Fibroblast of skin of abdomen (primary cell): ENCODE measurements at places on chromosomes 2 and 18.

DNA sequence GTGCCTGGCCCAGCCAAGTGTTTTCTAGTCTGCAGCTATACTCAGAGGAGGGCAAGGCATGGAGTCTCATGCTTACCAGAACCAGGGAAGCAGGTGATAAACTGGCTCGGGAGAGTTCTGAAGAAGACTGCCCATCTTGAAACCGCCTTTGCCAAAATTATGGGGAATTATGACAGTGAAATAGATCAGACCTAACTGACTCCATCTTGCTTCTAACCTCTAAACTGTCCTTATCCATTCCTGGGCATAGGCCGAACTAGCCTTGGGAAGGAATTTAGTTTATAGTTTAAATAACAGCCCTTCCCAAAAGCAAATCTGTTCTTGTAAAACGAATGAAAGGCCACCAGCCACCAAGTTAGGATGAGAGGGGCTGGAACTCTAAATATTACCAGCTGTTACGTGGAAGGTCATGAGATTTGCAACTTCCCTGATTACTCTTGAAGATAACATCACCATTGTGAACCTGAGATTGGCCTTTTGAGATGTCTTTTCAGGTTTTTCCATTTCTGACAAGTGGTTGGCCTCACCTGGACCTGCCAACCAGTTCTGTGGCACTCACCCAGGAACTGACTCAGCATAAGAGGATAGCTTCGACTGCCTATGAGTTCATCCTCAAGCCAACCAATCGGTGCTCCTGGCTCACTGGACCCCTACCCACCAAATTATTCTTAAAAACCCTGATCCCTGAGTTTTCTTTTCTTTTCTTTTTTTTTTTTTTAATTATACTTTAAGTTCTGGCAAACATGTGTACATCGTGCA, 23.4 kb downstream of the CHCHD5 start:
- no peak for DNase-seq

DNA sequence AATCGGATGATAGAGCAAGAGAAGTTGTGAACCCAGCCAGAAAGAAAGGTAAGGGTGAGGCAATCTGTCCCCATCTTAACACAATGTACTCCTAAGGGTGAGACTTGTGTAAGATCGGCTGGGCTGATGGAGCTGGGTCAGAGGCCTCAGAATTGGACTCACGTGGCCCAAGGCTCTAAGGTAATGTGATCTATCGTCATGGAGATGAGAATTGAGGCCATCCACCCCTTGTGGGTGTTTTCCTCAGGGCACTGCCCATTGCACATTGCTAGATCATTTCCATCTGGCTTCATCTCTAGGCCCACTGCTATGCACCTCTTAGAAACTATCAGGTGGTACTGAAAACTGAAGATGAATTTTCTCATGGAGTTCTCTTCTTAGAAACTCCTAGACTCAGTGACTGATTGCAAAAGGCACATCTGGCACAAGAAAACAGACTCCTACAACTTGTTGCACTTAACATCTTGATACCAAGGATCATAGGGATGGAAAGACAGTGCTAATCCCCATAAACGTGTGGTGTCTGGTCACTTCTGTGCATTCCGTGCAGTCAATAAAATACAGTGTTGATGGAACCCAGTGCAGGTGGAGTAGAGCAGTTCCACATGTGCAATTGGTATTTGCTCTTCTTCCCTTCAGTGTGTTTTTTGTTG, 228.9 kb upstream of the FOSL2 start:
- no peak for DNase-seq

- no peak for DNase-seq
Measured at GRCh38 chr18:46750626-46751025, 6.2 kb downstream of the ST8SIA5 start.

DNA sequence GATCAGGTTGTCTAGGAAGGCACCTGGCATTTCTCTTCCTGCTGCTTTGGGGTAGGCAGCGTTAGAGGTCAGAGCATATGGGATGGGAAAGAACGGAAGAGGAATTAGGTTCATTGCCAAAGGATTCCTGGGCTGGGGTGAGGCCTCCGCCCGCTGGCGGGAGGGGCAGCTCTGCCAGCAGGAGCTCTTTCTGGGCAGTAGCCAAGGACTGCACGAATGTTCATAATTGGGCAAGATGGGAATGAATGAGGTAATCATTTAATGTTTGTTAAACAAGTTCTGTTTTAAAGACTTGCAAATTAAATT, 253.9 kb downstream of the AGAP1 start:
- no peak for DNase-seq

DNA sequence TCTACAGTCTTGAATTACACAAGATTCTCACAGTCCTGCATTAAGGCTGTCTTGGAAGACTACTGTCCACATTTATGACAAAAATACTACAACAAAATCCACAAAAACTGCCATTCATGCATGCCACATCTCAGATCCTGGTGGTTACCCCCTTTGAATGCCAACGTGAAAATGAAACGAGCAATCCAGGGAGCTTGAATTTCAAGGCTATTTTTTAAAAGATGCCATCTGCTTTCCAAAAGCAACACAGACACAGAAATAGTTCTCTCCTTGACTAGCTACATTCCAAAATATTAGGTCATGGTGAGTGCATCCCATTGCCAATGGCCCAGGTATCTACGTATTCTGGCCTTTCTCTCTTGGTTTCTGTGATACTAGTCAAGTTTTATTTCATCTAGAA, 36.3 kb downstream of the IRS1 start:
- no peak for DNase-seq

DNA sequence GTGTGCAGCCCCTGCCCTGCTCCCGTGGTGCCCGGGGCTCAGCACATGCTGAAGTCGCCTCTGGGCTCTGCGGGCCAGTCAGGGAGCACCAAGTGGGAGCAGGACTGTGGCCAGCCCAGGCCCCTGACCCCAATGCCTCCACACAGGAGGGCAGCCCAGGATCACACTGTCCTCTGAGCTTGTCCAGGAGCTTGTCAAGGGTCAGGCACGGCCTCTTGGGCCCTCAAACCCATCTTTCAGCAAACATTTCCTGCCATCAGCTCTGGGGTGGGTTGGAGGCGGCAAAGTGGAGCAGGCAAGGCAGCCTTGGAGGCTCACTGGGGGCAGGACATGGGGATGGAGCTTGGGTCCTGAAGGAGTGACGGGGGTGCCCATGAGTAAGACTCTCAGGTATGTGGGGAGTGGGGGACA, 10.3 kb downstream of the SNED1 start:
- no peak for DNase-seq

- DNase-seq: no peak
Measured at GRCh38 chr2:134148843-134149472, 104.9 kb upstream of the MGAT5 start.

GRCh38 chr18:75104483-75104882, 104.5 kb downstream of the PTGR3 start:
- no peak for DNase-seq

GRCh38 chr2:69437751-69438154, 518 bp upstream of the NFU1 start:
- DNase-seq: no peak
